ENCODE measurements at places on chromosomes 3 and 15. TPM values are rescaled to one million over a fixed set of nuclear protein-coding genes. Genes with fewer than 3 reads are reported as not detected.

GRCh38 chr3:135739779-135740178 lies 225.7 kb upstream of the PPP2R3A start:
- H3K4me3 ChIP-seq: no peak overlapping the region
- H3K36me3 ChIP-seq: no peaks in the 10 kb centered on the region
- no peak overlapping the region for H3K27ac ChIP-seq
- no peak for DNase-seq
- peaks cover 2% of the 10 kb centered on the region for H3K27me3 ChIP-seq
- H3K4me1 ChIP-seq: no peaks in the 10 kb centered on the region

DNA sequence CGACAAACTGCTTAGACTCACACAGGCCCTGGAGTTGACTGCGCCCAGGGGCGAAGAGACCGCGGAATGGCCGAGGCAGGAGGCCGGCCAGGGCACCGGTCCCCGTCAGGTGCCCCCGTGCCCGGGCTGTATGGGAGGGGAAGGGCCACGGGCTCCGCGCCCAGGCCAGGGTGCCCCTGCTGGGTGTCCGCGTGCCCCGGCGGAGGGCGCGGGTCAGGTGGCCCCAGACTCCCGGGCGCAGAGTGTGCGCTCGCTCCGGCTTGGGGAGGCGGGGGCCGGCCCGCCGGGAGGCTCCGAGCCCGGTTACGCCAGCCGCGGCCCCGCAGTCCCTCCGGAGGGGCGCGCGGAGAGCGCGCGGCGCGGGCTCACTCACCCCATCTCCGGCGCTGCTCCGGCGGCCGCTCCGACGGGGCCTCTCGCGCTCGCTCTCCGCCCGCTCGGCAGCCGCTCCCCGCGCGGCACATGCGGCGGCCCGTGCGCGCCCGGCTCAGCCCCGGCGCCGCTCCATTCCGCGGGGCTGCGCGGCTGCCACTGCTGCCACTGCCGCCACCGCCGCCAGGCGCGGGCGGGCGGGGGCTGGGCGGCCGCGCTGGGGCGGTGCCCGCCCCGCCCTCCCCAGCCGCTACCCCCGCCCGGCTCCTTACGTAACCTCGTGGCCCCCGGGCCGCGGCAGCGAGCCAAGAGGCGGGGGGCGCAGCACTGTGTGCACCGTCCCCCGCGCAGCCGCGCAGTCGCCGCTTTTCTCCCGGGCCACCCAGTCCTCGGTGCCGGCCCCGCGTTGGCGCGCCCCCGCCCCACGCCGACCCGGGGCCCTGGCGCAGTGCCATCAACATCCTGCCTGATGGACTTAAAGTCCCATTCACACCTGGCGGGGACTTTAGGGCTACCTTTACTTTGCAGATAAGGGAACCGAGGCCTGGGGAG lies at the start of gene HOMER2:
HOMER2 (minus strand) TSS at position 563 of the 924 bp plus-strand sequence; CDS start at position 378, 185 bp downstream.
- H3K36me3 ChIP-seq: no peaks in the 10 kb centered on the region
- no peak within 1 kb of the TSS for H3K27ac ChIP-seq
- DNase-seq: peak; percentile 9
- peaks cover 4% of the 10 kb centered on the region for H3K4me1 ChIP-seq

DNA sequence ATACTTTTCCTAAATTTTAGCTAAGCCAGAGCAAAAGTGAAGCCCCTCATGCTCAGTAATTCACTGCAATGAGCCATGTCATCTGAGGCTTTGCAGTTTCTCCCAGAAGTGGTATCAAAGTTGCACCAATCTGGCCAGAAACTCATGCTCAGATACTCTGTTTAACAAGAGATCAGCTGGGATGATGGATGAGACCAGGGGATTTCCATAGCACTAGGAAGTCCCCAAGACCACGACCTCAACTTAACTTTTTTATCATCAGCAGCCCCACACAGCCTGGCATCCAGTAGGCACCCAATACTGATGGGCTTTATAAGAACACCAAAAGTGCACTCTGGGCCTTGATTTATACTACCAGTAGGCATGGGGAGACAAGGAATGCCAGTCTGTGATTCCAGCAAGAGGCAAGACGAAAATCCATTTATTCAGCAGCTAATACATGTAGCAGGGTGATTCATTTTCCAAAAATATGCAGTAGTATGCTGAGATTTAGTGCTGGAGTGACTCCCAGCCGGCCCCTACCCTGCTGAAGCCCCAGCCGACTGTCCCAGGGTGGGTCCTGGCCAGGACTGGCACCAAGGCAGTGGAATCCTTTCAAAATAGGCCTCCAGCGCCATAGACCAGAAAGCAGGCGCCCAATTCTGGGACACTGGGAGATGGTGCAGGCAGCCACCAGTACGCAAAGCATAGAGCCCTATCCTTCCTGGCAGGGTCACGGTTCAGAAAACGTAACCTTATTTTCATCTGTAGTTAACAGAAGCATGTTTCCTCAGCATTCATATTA lies 612 bp upstream of the LDHAL6B start:
- H3K27ac ChIP-seq: no peak overlapping the region
- DNase-seq: no peak

- H3K4me3 ChIP-seq: no peak overlapping the region
- no peak overlapping the region for H3K27ac ChIP-seq
- no peaks in the 10 kb centered on the region for H3K4me1 ChIP-seq
- DNase-seq: no peak
- no peaks in the 10 kb centered on the region for H3K27me3 ChIP-seq
- no peaks in the 10 kb centered on the region for H3K36me3 ChIP-seq
Observed at GRCh38 chr3:162269636-162270458, 773.2 kb downstream of the OTOL1 start.

The FBLN2 gene
- total RNA-seq: not detected

- no peak overlapping the region for H3K27ac ChIP-seq
- no peaks in the 10 kb centered on the region for H3K4me1 ChIP-seq
- DNase-seq: no peak
Observed at GRCh38 chr3:155325263-155325835, 31.9 kb upstream of the STRIT1 start.

The SLC49A4 gene
- 1.4 TPM for total RNA-seq

The RPSA gene
- 3,309 TPM for total RNA-seq

The ZBTB38 gene
- 16.3 TPM for total RNA-seq

DNA sequence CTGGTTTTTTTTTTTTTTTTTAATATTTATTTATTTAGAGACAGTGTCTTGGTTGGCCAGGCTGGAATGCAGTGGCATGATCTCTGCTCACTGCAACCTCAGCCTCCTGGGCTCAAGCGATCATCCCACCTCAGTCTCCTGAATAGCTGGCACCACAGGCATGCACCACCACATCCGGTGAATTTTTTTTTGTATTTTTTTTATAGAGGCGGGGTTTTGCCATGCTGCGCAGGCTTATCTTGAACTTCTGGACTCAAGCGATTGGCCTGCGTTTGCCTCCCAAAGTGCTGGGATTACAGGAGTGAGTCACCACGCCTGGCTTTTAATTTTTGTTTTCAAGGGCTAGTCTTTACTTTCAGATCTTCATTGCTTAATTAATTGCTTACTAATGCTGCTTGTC lies 13.1 kb downstream of the PCCB start:
- H3K27me3 ChIP-seq: no peaks in the 10 kb centered on the region
- H3K4me3 ChIP-seq: no peak overlapping the region
- H3K4me1 ChIP-seq: peaks cover 2% of the 10 kb centered on the region
- DNase-seq: no peak
- H3K36me3 ChIP-seq: peaks cover 31% of the 10 kb centered on the region

DNA sequence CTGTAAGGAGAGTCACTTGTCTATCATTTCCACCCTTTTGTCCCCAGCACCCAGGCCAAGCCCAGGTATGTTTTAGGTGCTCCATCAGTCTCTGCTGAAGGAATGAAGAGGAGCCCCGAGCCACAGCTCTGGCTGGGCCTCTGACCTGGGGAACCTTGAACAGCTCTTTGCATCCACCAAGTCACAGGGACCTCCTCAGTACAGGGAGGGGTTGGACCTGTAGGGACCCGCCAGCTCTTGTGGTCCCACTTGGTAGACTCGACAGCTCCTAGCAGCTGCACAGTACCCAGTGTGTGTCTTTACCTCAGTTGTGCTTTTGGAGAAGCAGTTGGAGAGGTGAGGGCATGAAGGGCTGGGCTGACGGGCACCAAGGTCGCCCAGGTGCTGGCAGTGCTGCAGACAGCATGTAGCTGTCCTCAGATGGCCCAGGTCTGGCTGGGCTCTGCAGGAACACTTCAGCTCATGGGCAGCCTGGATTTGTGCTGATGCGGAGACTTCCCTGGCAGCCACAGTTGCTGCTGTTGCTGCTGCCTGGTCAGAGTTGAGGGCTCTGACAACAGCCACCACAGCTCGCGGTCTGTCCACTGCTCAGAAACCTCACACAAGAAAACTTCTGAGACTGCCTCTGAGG lies 123.6 kb downstream of the CACNA1D start:
- H3K27ac ChIP-seq: no peak overlapping the region
- H3K4me1 ChIP-seq: no peaks in the 10 kb centered on the region

GRCh38 chr15:32730677-32731654 lies 13.2 kb downstream of the GREM1 start:
- H3K36me3 ChIP-seq: no peaks in the 10 kb centered on the region
- no peak for DNase-seq
- H3K27me3 ChIP-seq: peaks cover 32% of the 10 kb centered on the region
- no peak overlapping the region for H3K4me3 ChIP-seq
- no peaks in the 10 kb centered on the region for H3K4me1 ChIP-seq
- H3K27ac ChIP-seq: no peak overlapping the region

The SERINC4 gene
- 0.14 TPM for total RNA-seq

The ZNF774 gene
- 0.84 TPM for total RNA-seq

DNA sequence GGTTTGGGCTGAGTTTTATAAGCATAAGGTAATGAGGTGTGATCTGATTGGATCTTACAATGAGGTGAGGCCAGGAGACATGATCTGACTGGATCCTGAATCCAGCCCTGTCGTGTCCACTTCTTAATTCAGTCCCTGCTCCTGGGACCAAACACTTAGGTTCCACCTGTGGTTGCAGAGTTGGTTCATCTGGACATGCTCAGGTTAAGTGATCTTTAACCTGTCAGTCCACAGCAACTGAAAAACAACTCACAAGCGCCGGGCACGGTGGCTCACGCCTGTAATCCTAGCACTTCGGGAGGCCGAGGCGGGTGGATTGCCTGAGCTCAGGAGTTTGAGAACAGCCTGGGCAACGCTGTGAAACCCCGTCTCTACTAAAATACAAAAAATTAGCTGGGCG lies 679.3 kb upstream of the ALCAM start:
- H3K4me3 ChIP-seq: no peak overlapping the region
- no peaks in the 10 kb centered on the region for H3K36me3 ChIP-seq
- H3K27ac ChIP-seq: no peak overlapping the region
- DNase-seq: no peak
- H3K4me1 ChIP-seq: no peaks in the 10 kb centered on the region

The PLA2G4D gene
- not detected for total RNA-seq

DNA sequence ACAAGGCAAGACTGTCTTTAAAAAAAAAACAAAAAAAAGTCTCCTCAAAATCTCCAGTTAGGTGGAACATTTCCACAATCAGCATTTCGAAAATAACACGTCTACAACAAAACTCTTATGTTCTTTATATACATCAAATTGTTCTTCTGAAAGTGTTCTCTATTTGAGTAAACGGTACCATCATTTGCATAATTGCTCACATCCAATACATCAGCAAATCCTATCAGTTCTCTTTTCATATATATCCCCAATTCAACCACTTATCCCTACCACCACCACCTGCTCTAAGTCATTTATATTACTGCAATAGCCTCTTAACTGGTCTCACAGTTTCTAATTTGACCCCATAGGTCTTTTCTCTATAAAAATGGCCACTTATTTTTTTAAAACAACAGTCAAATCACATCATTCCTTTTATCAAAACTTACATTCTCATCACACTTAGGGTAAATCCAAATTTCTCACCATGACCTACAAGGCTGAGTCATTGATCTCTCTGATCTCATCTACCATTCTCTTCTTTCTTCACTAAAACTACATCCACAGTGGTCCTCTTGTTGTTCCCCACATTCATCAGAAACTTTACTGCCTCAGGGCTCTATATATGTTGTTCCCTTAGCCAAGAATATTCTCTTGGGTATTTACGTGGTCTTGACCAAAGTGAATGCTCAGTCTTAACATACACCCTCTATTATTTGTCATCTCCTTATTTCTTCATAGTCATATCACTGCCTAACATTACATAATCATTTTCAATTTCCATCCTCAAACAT lies 237.0 kb downstream of the SCAPER start:
- peaks cover 13% of the 10 kb centered on the region for H3K36me3 ChIP-seq
- H3K27ac ChIP-seq: no peak overlapping the region
- no peak for DNase-seq
- peaks cover 8% of the 10 kb centered on the region for H3K4me1 ChIP-seq
- no peaks in the 10 kb centered on the region for H3K27me3 ChIP-seq
- H3K4me3 ChIP-seq: no peak overlapping the region

GRCh38 chr15:58513008-58513407 lies 81.2 kb downstream of the LIPC start:
- H3K4me3 ChIP-seq: no peak overlapping the region
- H3K4me1 ChIP-seq: peaks cover 28% of the 10 kb centered on the region
- no peak overlapping the region for H3K27ac ChIP-seq
- no peaks in the 10 kb centered on the region for H3K27me3 ChIP-seq
- peaks cover 6% of the 10 kb centered on the region for H3K36me3 ChIP-seq

DNA sequence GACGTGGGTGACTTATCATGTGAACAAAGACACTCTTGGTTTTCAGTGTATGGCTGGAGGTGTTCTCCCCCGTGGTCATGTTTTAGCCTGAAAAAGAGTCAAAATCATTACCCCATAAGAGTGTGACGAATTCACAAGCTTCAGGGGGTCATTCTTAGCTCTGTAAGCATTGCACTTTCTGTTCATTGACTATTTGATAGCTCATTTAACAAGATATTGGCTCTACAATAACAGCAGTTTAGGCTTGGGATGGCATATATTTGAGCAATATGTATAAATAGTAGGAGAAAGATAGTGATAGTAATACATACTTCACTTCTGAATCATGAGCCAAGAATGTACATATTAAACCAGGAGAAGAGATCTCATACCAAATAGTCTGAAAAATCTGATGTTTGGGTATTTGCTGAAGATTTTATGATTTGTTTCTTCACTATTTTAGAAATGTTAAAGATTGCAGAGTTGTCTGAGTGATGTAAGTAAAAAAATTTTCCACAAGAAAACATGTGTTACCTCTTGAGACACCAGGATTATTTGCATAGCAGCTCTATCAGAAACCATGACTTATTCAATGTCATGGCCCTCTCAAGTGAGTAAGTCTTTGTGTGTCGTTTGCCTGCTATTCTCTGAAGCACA lies 996.0 kb downstream of the OTOL1 start:
- no peaks in the 10 kb centered on the region for H3K27me3 ChIP-seq
- H3K4me1 ChIP-seq: no peaks in the 10 kb centered on the region
- no peak for DNase-seq
- no peak overlapping the region for H3K27ac ChIP-seq
- H3K36me3 ChIP-seq: no peaks in the 10 kb centered on the region
- no peak overlapping the region for H3K4me3 ChIP-seq
